ENCODE measurements at places on chromosomes 5 and 9.

GRCh38 chr5:133368916-133369783, 243.2 kb downstream of the FSTL4 start:
- no peak for DNase-seq

GRCh38 chr9:38172586-38172985, 103.6 kb upstream of the SHB start:
- DNase-seq: no peak

DNA sequence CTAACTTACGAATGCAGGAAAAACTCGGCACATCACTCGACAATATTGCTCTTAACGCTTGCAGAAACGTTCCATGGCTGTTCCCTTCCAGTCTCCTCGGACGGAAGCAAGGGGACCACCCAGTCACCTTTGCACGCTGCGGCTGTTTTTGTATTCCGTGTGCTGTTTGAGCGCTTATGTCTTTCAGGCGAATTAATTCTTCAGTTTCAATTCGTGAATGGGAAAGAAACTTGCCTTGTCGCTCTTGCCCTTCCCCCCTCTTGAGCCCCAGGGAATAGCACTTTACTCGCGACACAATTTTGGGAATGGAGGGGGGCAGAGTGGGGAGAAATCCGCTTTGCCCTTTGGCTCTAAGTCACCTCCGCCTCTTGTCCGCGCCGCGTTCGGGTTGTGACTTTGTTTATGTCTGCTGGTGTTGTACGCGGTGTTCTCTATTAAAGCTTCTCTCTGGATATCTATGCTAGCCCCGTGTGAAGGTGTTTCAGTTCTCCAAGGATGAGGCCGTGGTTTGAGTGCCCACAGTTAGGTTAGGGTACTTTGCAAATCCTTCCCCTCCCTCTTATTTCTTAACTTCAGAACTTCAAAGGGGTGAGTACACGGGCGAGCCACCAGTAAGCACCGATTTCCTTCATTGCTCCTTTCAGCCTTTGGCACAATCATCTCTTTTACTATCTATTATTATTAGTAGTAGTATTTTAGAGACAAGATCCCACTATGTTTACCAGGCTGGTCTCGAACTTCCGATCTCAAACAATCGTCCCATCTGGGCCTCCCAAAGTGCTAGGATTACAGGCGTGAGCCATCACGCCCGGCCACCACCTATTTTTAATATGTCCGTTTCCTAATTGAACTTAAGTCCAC, 2.7 kb downstream of the FOXB2 start:
- DNase-seq: no peak

- DNase-seq: no peak
Measured at GRCh38 chr9:95023217-95024003, 294.1 kb downstream of the FANCC start.

DNA sequence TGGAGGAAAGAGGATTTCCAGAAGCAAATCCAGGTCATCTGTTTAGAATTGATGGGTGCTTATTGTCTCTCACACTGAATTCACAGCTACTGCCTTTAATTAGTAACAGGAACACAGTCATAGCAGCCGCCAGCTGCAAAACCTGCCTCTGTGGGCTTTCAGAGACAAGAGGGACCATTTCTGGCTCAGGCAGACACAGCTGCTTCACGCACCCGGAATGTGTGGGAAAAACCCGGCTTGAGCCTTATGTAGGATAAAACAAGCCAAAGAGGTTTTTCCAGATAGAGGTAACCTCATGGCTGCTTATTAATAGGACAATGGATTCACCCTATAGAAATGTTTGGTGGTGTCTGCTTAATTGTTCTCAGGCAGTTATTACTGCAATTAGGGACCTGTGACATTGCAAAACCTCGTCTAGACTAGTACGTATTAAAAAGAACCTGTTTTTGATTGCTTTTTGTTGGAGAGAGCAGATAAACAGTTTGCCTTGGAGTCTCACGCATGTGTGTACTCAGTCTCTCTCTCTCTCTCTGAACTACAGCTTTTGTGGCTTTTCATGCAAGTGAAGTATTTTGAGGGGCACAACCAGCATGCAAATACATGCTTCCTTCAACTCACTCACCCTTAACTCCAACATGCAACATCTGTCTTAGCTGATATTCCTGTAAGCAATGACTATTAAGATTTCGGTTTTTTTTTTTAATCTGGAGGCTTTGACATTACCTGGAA, 302.7 kb downstream of the PLK2 start:
- no peak for DNase-seq

DNA sequence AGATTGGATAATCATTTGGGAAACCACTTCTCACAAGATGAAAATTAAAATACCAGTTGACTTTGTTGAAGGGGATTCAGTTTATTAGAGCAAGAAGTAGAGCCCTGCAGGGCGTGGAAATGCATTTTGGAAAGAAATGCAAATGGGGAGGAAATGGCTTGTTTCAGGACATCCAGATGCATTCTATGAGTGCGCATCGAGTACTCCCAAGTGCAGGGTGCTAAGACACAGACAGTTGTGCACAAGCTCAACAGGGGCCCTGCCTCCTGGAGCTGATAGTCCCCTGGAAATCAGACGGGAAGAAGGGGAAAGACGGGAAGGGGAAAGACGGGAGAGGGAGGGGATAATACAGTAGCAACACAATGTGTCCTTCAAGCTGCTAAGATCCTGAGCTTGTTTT, 64.0 kb downstream of the NSUN2 start:
- no peak for DNase-seq

DNA sequence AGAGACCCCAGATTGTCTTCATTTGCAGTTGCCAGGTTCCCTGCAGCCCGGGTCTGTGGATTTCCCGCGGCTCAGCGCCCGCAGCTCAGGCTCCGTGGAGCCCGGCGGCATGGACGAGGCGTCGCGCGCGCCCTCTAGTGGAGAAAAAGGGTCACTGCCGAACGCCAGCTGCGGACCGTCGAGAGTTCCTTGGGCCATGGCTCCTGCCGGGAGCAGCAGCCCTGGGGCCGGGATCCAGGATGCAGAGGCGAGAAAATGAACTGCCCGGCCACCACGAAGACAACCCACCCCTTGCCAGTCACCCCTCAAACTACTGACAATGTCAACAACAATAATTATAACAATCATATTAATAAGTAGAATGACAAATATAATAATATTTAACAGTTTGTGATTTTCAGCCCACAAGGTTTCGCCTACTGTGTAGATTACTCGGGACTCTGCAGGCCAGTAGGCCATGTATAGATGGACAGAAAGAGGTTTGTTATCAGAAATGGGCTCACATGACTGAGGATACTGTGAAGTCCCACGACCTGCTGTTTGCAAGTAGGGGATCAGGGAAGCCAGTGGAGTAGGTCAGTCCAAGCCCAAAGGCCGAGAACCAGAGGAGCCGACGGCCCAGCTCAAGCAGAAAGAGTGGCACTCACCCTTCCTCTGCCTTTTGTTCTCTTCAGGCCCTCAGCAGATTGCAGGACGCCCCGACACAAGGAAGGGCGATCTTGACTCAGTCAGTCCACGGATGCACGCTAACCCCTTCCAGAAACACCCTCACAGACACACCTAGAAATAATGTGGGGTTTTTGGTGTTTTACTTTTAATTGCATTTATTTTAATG, 43.1 kb downstream of the BOD1 start:
- DNase-seq: peak; percentile 60

- DNase-seq: no peak
Measured at GRCh38 chr5:124410539-124411488, 335.6 kb downstream of the ZNF608 start.

DNA sequence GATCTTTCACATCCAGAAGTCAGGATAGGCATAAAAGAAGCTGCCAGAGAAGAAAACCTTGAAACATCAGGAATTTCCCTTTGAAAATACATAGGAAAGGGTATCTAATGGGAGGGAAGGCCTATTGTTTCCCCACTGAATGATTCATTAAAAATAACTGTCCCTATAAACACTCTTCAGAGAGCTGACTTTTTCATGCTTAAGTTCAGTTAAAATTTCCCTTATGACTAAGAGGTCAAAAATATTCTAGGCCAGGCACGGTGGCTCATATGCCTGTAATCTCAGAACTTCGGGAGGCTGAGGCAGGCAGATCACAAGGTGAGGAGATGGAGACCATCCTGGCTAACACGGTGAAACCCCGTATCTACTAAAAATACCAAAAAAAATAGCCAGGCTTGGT, 499.5 kb downstream of the ENC1 start:
- DNase-seq: no peak

GRCh38 chr5:73623901-73624404, 2.0 kb upstream of the ARHGEF28 start:
- no peak for DNase-seq

DNA sequence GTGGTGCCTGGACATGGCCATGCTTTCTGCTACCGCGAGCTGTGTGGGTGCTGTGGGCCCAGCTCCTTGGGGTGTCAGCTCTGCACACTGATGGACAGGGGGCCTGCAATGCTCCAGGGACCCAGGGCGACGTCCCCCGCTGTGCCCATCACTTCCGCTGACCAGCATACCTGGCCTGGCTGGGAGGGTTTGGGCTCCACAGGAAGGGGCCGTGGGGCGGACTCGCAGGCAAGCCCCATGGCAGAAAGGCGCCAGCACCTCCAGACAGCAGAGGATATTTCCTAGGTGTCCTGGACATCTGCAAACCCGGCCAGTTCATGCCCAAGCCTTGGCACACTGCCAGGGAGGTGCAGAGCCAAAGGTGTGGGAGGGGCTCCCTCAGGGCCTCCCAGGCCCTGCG, 295.8 kb upstream of the IRX4 start:
- no peak for DNase-seq

DNA sequence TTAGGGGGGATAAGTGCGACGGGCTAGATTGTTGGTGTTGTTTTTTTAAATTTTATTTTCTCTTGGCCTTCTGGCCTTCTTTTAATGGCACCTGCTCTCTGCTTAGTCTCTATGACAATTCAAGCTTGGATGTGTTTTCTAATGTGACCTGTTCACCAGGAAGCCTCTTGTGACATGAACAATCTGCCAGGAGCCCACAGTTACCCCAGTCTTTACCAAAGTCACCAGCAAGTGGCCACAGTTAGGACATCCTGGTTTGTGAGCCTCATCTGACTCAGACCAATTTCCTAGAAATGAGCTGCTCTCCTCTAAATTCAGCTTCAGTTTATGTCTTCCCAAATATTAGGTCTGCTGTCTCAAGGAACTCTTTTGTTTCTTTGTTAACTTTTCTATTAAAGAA, 135.8 kb downstream of the TLE4 start:
- no peak for DNase-seq

- DNase-seq: no peak
Measured at GRCh38 chr5:88281322-88281721, 12.7 kb upstream of the TMEM161B start.

DNA sequence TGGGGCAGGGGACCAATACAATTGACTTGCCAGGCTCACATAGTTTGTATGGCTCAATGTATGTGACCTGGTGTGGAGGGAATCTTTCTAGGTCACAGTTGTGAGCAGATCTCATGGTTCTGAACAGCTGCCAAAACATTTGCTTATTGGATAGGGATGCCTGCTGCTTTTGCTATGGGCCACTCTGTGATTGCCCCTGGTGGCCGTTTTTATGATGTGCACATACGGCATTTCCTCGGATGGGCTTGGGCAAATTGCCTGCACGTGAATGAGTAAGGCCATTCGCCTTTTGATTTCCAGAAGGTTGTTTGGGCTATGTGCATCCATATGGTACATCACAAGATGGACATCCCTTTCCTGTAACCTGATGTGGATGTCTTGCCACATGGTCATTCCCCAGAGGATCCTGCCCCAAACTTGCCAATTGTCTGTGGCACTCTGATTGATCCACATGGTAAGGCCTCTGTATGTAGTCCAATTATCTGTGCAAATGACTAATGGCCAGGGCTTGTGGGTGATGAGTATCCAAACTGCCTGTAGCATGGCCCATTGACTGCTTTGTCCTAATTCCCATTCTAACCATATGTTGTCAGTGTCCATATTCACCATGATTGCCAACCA, 10.7 kb upstream of the SLC22A4 start:
- no peak for DNase-seq

- no peak for DNase-seq
Measured at GRCh38 chr9:124132671-124133147, 121.1 kb downstream of the LHX2 start.

- no peak for DNase-seq
Measured at GRCh38 chr5:61623401-61624069, 291.5 kb downstream of the ZSWIM6 start.

DNA sequence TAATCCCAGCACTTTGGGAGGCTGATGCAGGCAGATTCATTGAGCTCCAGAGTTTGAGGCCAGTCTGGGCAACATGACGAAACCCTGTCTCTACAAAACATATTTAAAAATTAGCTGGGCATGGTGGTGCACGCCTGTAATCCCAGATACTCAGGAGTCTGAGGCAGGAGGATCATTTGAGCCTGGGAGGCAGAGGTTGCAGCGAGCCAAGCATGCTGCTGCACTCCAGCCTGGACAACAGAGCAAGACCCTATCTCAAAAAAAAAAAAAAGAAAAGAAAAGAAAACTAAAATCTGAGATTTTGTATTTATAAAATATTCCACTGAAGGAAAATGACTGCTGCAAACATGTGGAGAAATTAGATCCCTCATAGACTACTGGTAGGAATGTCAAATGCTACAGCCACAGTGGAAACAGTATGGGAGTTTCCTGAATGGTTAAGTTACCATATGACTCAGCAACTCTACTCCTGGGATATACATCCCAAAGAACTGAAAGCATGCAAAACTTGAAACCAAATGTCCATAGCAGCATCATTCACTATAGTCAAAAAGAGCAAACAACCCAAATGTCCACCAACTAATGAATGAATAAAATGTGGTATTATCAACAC, 106.1 kb downstream of the UBAP2 start:
- no peak for DNase-seq

DNA sequence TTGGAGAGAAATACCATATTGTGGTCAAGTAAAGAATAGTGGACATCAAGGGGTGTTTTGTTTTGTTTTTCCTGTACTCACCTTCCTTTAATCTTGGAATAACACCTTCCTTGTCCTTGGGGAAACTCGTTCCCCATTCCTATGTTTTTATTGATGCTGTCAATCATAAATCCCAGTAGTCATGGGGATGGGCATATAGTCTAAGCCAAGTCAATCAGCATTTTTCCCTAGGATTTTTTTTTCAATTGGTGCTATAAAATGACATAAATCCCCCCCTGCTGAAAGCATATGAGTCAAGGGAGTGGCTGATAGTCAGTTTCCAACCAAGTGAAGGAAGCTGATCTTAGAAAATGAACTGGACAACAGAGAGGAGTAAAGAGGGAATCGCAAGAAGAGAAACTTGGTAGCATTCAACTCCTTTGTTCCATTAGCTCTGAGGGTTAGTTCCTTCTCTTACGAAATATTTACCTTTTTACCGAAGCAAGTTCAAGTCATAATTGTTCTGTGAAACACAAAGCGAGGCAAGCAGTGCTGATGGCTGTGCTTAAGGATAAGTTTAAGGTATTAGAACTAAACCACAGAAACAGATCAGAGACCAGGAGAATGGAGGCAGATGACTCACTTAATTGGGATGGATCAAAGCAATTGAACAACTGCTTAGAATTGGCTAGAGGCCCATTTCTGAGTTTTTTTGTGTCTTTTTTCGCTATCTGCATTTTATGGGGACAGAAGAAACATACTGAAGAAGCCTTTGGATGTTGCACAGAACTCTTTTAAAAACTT, 218.6 kb downstream of the SEMA6A start:
- DNase-seq: no peak

- DNase-seq: no peak
Measured at GRCh38 chr5:83401122-83401731, 70.3 kb upstream of the VCAN start.

- no peak for DNase-seq
Measured at GRCh38 chr9:88312517-88313103, 75.6 kb upstream of the SPIN1 start.

All from CD4-positive, alpha-beta T cell treated with Interleukin-12 subunit alpha and Interleukin-12 subunit beta, for 1 hour (primary cell).